GM23338 (cell line): ENCODE measurements at places on chromosomes 4 and X.
A peak's percentile ranks its signal among the peaks of the same experiment; 100 is the strongest.

DNA sequence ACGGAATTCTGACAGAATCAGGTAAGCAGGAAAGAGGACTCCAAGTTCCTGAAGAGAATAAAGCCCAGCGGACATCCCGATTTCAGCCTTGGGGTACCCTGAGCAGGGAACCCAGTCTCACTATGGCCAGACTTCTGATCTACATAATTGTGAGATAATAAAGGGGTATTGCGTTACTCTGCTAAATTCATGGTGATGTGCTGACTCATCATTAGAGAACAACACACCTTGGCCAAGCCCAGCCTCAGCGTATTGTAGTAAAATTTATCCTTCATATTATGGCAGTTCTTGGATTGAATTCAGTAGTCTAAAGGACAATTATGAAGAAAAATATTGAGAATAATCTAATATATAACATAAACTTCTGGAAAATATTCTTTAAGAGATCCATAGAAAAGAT lies 170.2 kb upstream of the MAD2L1 start:
- DNase-seq = no peak

GRCh38 chrX:137194164-137194563 lies 160.4 kb upstream of the GPR101 start:
- DNase-seq = peak; percentile 68

DNA sequence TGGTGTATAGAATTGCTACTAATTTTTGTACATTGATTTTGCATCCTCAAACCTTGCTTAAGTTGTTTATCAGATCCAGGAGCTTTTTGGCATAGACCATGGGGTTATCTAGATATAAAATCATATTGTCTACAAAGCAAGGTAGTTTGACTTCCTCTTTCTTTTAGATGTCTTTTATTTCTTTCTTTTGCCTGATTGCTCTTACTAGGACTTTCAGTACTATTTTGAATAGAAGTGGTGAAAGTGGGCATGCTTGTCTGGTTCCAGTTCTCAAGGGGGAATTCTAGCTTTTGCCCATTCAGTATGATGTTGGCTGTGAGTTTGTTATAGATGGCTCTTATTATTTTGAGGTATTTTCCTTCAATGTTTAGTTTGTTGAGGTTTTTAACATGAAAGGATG lies 187.9 kb upstream of the LCORL start:
- DNase-seq = no peak

- peak; percentile 24 for DNase-seq
Observed at GRCh38 chrX:54494989-54495813, 833 bp downstream of the FGD1 start.

GRCh38 chr4:148445071-148445859 lies 3.1 kb upstream of the NR3C2 start:
- peak; percentile 74 for DNase-seq

DNA sequence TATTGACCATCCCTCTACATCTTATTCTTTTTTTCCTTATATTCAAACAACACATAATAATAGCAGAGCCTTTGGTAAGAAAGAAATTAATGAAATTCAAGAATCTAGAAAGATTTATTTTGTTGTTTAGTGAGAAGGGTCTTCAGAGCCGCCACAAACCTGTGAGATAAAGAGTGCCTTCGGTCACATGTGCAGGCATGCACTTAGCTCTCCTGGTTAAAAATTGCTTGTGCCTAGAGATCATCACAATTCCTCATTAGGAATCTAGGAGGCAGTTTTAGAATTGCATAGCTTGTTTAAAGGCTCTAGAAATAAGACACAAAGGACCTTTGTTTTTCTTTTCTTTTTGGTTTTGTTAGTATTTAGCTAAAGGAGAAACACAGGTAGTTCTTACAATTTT lies 1948.4 kb upstream of the IGFBP7 start:
- DNase-seq = no peak

DNA sequence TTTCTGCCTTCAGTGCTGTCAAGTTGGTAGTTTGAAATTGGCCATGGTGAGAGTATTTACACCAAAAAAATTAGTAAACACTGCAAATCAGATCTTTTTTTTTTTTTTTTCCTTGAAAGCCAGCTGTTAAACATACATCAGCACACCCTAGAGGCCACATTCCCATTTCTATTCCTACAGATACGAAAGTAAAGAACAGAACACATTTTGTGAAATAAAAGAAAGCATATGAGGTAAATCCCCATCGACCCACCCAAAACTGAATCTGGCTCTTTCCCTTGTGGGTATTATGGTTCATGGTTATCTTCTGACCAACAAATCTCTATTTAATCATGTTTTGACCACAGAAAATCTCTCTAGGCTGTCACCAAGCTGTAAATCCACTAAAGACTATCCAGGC lies 41.8 kb upstream of the AP1AR start:
- DNase-seq = peak; percentile 31

GRCh38 chrX:110228453-110228852 lies 89.4 kb downstream of the AMMECR1 start:
- no peak for DNase-seq

- no peak for DNase-seq
Observed at GRCh38 chrX:19556202-19556601, 40.9 kb upstream of the MAP3K15 start.

- DNase-seq = no peak
Observed at GRCh38 chr4:22531311-22532019, 15.6 kb upstream of the ADGRA3 start.

DNA sequence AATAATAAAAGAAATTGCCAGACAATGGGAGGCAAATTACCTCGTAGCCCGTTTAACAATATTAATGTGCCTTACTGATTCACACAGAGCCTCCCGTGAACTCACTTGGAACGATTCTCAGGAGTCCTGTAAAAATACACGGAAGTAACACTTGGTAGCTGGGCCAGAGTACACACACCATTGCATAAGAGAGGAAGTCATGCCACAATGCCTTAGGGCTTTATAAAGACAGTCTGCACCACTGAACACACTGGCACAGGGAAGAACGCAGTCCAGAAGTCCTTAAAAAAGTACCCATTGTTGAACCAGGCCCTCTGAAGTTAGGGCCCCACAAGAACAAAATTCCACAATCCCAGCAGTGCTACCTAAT lies 15.1 kb downstream of the SLC2A9 start:
- no peak for DNase-seq

GRCh38 chrX:9966775-9967408 lies at the start of gene CLDN34:
Gene CLDN34, plus strand, starts transcription at chrX:9967358. Its CDS starts 0 bp downstream, at chrX:9967358.
- no peak for DNase-seq

DNA sequence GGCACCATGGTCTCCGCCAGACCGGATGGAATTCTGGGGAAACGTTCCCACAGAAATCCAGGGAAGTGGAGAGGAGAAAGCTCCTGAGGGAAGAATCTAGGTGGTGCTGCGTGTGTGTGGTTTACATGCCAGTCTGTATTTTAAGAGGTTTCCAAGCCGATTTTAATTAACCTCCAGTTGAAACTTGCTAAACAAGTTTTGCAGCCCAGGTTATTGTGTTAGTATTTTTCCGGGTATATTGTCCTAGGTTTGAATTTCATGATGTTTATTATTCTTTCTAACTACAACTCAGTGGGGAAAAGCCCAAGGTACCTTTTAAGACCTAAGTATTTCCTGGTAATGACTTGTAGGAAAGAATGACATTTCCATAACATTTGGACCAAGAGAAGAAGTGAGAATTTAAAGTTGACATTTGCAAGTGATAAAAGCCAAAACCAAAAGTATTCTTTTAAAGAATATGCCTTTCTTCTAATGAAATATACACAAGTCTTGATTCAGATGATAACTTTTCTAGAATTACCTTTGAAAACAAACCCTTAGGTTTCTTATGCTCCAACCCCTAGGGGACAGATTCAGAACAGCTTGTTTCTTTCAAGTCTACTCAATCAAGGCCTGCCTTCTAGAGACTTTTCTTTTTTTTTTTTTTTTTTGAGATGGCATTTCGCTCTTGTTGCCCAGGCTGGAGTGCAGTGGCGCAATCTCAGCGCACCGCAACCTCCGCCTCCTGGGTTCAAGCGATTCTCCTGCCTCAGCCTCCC lies 14.6 kb downstream of the SAT1 start:
- DNase-seq = peak; percentile 26

DNA sequence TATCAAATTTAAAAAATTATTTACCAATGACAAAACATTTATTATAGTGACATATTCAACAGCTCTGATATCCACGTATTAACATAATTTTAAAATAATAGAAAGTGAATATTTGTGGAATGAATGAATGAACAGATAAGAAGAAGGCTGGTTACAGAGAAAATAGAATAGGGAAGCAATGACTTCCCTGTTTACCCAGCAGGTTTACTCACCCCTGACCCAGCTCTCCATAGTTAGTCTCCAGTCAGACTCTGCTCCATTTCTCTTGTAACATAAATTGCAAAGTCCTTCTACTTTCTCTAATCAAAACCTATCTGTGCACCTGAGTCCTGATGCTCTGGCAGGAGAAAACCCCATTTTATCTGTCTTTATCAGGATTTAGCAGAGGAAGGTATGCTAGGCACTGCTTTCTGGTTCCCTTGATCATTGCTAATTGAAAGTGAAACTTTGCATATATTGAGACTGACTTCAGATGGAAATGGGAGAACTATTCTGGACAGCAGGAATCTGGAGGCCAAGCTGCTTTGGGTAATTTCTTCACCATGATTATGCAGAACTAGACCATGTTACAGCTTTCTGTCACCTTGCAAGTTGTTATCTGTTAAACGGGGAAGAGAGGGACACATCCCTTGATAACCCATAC lies 363.0 kb downstream of the FAT4 start:
- no peak for DNase-seq
